ENCODE measurements at places on chromosomes 5 and 9.

DNA sequence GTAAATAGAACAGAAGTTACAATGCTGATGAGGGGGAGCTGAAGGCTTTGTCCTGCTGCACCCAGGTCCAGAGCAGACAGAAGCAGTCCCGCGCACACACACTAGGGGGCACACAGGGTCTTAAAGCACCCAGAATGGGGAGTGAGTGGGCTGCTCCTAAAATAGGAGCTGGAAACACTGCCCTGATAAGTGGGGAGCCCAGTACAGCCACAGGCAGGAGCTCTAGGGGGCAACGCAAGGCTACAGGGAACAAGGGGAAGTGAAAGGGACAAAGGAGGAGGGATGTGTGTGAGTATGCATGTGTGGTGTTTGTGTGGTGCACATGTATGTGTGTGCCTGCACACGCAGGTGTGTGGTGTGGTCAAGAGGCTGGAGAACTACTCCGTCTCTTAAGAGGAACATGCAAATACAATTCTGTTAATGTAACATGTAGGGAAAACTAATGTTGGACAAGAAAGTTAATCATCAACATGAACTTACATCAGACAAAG, 191.5 kb downstream of the ROR2 start:
- DNase-seq = peak; percentile 30

DNA sequence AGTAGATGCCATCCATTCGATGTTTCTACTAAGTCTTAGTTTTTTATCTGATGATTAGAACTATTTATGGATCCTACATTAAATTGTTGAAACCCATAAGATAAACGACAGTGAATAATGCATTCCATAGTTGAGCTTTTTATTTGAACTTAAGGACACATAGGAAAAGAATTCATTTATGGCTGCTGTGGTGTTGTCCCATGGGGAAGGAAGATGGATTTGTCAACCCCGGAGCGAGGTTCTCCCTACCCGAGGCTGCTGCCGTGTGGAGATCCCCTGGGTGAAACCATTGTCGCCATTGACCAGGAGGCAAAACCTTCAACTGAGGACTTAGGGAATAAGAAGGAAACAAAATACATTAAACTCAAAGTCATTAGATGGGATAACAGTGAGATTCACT, 146.7 kb downstream of the PRDM6 start:
- no peak for DNase-seq

GRCh38 chr5:135315386-135315785, 83.6 kb downstream of the MACROH2A1 start:
- no peak for DNase-seq

GRCh38 chr5:64451551-64451950, 54.3 kb upstream of the RGS7BP start:
- no peak for DNase-seq

DNA sequence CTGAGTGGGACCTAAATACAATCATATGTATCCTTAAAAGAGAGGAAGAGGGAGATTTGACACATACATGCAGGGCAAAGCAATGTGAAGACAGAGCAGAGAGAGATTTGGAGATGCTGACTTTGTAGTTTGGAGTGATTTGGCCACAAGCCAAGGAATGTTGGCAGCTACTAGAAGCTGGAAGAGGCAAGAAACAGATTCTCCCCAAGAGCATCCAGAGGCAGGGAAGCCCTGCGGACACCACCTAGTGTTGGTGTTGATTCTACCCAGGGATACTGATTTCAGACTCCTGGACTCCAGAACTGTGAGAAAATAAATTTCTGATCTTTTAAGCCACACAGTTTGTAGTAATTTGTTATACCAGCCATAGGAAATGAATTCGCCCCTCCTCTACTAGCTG, 64.9 kb upstream of the OSMR start:
- no peak for DNase-seq

- DNase-seq = no peak
Observed at GRCh38 chr5:16144416-16144815, 35.2 kb downstream of the MARCHF11 start.

- DNase-seq = peak; percentile 77
Observed at GRCh38 chr9:98087420-98088354, 31.2 kb downstream of the NANS start.
